ENCODE measurements at places on chromosomes 7 and 10.

GRCh38 chr10:10591715-10592341, 425.8 kb upstream of the CELF2 start:
- DNase-seq = no peak

- no peak for DNase-seq
Observed at GRCh38 chr10:104657036-104657435, 15.9 kb downstream of the SORCS3 start.

- DNase-seq = no peak
Observed at GRCh38 chr7:80677629-80678028, 39.2 kb downstream of the CD36 start.

- DNase-seq = no peak
Observed at GRCh38 chr10:44065788-44066526, 318.9 kb downstream of the CXCL12 start.

GRCh38 chr10:37582237-37582636, 275.2 kb downstream of the ZNF248 start:
- DNase-seq = no peak

- no peak for DNase-seq
Observed at GRCh38 chr10:76080451-76080850, 649.0 kb downstream of the LRMDA start.

DNA sequence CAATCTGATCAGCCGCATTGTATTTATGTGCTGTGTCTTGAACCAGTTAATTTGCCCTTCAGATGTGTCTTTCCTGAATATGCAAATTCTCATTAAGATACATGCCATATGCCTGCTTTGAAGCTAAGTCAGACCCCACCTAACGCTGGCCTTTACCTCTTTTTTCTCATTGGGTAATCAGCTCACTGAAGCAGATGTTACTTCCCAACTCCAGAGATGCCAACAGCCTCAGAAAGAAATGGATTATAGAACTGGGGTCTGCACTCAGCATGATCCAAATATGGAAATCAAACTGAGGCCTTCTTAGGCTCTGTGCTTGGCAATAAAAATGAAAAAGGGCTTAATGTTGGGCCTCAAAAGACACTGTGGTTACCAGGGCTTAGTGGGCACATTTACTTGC, 113.9 kb downstream of the FZD1 start:
- DNase-seq = no peak
